ENCODE measurements at places on chromosomes 3 and 15.

DNA sequence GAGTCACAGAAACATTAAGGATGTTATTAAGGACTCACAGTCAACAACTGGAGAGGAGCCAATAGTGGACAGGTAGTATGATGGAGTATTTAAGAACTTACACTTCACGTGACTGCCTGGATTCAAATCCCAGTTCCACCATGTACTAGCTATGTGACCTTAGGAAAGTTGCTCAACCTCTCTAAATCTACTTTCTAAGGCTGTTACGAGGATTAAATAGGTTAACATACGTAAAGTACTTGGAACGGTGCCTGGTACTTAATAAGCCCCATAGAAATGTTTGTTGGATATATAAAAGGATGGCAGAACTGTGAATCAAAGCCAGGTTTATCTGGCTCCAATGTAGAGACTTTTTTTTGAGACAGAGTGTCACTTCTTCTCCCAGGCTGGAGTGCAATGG lies 24.4 kb downstream of the THRB start:
- DNase-seq: no peak

- DNase-seq: peak; percentile 74
Measured at GRCh38 chr3:50272911-50273688, 4.2 kb downstream of the SEMA3B start.

- DNase-seq: no peak
Measured at GRCh38 chr15:29103824-29104565, 165.6 kb downstream of the NSMCE3 start.

GRCh38 chr3:60743631-60744164 lies 507.6 kb downstream of the FHIT start:
- DNase-seq: peak; percentile 68

DNA sequence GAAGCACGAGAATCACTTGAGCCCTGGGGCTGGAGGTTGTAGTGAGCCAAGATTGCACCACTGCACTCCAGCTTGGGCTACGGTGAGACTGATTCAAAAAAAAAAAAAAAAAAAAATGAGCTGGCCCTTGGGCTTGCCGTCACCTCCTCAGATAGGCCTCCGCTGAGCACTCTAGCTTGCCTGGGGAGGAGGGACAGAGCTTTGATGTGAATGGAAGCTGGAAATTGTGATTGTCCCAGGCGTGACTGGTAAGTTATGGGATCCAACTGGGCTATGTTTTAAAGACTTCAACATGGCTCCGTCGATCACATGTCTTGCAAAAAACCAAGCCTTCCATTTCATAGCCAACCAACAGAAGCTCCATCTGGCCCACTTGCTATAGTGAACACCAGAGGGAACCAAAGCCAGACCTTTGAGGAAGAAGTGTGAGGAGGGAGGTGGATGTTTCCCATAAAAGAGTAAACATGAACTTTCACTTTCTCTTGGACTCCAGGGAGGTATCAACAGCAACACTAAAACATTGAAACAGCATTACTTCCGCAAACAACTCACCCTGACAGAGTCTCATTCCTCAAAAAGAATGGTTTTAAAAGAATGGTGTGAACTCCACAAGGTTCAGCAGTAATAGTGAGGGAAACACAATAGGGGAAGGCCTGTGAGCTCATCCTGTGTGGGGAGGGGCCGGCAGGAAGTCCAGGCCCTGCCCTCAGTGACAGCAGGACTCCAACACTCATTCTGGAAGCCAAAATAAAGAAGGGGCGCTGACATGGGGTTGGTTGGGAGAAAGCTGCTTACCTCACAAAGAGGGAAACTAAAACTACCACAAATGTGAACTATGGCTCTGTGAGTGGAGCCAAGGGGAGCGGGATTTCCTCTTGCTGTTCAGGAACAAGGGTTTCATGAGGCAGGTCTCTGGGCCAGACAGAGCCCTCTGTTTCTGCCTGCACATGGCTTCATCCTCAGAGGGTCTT lies 59.2 kb upstream of the IL12A start:
- no peak for DNase-seq

- DNase-seq: no peak
Measured at GRCh38 chr15:77030048-77030927, 35.4 kb downstream of the PSTPIP1 start.

- no peak for DNase-seq
Measured at GRCh38 chr15:96768435-96768789, 437.9 kb downstream of the NR2F2 start.

DNA sequence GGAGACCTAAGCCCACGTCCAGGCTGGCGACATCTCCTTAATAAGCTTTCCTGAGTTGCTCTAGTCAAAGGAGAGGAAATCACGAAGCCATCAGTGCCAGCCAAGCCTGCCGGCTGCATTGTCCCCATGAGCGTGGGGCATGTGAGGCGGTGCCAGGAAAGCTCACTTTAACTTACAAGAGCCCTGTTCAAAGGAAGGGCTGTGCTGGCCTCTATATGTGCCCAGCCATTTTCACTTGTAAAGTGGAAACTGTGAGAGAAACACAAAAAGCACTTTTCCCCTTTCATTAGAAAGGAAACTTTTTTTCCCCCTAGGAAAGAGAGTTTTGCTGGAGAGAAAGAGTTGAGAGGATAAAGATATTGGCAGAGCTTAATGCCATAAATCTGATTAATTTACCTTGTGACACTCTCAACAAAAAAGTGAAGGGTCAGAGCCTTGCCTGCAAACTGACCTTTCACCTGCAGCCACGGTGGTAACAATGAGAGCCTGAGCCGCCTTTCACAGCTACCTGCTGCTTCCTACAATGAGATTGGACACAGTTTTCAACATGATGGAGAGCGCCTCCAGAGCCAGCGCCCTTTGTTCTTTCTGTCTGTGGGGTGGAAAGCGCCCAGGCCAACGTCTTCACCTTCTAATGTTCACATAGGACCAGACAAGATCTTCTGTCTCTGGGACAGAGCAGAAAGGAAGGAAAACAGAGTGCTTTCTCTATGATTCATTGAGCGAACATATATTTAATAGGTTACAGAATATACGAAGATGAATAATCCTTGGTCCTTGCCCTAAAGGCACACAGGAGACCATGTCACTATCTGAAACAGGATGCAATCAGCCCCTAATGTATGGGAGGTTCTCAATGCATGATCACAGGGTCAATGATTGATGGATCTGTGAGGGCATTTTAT lies 233.1 kb upstream of the HES1 start:
- DNase-seq: peak; percentile 74

Measured in NCI-H345 (cell line).